ENCODE measurements at places on chromosomes 5 and 9.

GRCh38 chr5:177357459-177358351, at the start of gene RGS14:
TSS of gene RGS14 (plus strand) at chr5:177357924. CDS start at chr5:177358025, 101 bp downstream.
- DNase-seq, result no peak

GRCh38 chr9:125767349-125767748, 20.2 kb downstream of the PBX3 start:
- no peak for DNase-seq

GRCh38 chr9:76516350-76516749, 57.4 kb downstream of the GCNT1 start:
- DNase-seq, result no peak

GRCh38 chr5:56535347-56535746, 280.0 kb upstream of the MAP3K1 start:
- no peak for DNase-seq

DNA sequence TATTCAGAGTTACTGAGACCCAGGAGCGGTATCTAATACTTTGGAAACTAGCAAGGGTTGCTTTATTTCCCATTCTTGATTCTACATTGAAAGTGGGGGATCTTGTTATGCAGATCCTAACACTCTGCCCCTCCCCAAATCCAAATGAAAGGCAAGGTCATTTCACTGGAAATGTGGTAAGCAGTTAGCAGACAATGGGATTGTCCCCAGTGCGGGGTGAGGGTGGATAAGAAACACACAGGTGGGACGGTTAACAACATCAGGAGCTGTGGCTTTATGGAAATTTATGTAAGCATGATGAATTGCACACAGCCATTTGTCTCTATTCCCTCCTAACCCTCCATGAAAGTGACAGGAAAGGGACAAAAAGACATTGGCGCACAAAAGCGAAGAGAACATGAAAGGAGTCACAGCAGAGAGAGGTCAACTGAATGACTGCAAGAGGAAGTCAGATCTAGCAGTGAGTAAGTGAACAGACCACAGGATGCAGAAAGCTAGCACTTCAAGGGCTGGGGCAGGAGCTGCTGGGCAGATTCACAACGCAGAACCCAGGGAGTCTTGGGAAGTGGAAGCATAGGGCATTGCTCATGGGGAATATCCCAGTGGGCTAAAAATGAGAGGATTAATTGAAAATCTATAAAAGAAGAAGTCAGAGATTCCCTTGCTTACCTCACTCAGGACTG, 184.4 kb downstream of the HSD17B3 start:
- no peak for DNase-seq

DNA sequence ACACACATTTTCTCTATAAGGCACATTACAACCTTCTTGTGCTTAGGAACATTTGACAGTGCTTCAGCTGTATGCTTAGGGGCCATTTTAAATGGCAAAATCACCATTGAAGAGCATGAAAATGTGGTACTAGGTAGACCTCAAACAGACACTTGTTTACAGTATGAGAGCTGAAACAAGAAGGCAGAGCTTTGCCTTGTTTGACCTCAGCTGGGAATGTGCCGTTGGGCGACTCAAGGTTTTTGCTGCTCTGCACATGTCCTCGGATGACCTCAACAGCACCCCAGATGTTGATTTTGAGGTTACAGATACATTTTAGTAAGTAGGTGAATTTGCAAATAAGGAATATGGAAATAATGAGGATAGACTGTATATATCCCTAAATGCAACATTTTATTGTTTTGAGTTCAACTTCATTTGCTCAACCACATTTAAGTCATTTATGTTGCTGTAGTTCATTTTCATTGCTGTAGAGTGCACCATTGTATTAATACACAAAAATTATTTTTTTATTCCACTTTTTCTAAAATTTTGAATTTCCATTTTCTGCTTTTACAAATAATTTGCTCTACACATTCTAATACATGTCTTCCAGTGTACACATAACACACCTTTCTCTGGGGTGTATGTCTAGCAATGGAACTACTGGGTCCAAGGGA, 206.8 kb downstream of the NR3C1 start:
- DNase-seq, result no peak

Data from gastrocnemius medialis (tissue), 4 donors.